ENCODE measurements at places on chromosomes 7 and 10. TPM values are rescaled to one million over a fixed set of nuclear protein-coding genes. Genes with fewer than 3 reads are reported as not detected.

DNA sequence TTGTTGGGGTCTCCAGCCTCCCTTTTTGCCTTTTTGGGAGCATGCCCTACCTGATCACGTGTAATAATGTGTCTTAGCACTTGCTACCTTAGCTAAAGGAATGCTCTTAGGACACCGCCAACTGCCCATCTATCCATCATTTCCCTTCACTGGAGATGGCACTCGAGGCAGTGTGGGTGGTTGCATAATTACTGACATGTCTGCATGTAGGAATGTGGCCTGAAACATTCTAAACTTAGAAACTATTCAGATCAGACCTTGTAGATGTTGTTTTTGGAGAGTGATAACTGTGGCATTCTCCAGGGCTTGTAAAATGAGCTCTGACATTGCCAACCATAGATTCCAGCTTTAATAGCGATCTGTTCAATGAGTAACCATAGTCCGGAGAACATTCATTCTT lies 365.8 kb downstream of the BBS9 start:
- peak; percentile 42 for DNase-seq

DNA sequence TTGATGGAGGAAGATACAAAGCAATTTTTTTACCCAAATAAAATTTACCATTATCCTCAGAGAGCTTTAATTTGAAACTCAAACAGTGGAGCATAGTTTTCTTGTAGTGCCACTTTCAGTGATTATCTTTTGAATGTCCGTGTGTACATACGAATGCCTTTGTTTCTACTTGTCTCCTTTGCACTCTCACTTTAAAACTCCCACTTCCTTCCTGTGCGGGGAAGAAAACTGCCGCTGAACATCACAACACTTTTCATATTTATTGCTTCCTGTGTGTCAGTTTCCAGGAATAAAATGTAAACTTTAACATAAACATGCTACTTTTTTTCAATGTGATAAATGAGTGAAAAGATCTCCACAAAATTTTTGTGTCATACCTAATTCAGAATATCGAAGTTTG lies 102.4 kb downstream of the SEMA3A start:
- DNase-seq, result no peak

DNA sequence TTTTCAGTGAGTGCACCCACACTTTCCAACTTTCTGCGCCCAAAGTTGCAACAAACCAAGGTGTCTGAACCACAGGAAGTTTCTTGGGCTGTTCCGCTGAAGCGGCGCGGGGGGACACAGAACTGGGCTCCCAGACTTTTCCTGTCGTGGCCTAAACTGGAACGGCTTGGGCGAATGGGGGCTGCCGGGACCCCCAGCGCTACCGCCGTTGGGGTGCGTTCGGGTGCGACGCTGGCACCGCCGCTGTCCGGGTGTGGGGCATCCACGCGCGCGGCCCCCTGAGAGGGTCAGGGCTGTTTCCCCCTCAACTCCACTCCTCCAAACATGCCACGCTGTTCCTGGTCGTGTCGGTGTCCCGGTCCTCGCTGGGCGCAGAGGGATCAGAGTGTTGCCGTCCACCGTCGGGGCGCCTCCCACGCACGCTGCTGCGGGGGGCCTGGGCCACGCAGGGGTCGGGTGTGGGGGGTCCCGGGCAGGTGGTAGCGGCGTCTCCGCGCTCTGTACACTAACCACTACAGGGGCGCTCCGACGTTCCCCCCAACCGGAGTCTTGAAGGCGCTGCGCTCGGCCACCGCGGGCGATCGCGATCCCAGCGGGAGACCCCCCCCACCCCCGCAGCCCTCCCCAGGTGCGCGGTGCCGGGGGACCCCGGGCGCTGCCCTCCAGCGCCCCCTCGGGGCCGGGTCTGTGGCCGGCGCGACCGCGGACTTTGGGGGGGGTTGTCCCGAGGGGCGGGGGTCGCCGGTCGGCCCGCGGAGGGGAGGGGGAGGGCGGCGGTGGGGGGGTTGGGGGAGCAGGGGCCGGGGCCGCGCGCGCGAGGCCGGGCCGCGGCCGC lies 2.2 kb upstream of the CUX1 start:
- DNase-seq, result peak; percentile 56

- no peak for DNase-seq
These were observed 77.7 kb downstream of the GRID1 start for GRCh38 chr10:86288695-86289576.

GRCh38 chr10:44043646-44044375 lies 341.1 kb downstream of the CXCL12 start:
- DNase-seq, result no peak

GRCh38 chr10:43306899-43307298 lies 40.0 kb upstream of the RASGEF1A start:
- no peak for DNase-seq

DNA sequence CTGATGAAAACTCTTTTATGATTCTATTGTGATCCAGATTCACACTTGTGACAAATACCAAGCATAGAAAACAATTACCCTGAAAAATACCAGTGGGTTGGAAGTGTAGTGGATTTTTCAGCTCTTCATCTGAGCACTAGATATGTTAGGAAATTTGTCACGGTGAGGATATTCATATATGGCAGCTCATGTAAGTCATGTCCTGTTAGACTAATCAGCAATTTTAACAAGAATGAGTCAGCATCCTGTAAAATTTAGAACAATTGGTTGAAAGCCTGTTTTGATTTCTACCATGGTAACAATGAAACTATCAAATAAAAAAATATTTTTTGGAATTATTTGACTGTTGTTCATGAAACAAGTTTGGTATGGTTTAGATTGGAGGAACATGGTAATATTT lies 334.3 kb downstream of the CACNA2D1 start:
- no peak for DNase-seq

GRCh38 chr7:130921391-130922180 lies 187.6 kb upstream of the KLF14 start:
- no peak for DNase-seq

GRCh38 chr10:44745920-44746319 lies 165.2 kb upstream of the TMEM72 start:
- DNase-seq, result no peak

DNA sequence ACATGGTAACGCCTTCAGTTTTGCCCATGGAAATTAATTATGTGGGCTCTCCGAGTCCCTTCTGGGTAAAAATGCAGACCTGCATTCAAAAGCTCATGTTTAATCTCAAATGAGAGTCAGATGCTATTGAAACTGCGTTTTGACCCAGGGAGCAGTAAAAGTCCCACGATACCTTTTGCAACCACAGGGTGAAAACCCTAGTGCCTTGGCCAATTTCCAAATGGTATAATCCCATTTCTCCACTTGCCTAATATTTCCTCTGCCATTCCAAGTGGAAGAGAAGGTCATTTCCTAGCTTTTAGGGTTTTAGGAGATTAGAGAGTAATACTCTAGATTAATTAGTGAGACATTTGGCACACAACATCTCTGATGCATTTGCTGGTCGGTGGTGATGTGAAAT lies 132.5 kb downstream of the NRP1 start:
- DNase-seq, result no peak

DNA sequence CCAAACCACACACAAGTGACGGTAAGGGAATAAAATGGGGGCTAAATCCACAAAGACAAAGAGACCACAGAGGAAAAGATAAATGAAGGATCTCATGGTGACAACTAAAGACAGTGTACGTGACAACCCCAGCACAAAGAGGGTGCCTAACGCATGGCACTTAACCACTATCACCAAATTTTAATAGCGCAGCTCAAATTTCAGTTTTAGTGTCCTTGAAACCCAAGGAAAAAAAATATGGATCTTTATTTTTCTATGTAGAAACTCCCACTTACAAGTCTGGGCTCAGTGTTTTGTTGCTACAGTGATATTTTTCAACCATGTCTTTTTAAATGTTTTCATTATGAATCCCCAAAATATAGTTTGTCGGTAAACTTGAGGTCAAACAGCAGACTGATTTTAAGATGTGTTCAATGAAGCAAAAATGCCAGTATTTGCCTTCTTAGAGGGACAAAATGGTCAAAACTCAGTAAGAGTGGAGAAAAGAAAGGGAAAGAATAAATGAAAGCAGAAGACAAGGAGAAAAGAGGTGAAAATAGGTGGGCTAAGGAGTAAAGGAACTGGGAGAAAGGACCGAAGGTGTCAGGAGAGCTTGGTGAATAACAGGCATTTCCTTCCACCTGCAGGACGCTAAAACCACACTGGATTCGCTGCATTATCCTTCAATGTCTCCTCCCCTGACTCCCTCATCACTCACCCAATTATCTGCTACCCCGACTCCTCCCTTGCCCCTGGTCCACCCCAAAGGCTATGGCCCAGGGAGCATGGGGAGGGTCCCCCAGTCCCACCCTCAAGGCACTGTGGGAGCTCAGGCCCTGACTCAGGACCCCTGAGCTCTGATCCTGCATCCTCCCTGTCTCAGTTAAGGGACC lies 3.5 kb downstream of the ASB13 start:
- DNase-seq, result no peak

DNA sequence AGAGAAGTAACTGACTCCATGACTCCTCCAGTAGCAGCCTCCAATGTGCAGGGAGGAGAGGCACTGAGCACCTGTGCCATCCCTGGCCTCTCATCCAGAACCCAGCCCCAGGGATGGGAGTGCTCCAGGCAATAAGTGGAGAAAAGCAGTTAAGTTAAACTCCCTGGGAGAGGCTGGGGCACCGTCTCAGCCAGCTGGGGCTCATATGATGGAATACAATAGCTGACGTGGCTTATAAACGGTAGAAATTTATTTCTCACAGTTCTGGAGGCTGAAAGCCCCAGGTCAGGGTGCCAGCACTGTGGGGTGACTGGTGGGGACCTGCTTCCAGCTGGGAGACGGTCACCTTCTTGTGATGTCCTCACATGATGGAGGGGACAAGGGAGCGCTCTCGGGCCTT lies 94.7 kb downstream of the RAMP3 start:
- no peak for DNase-seq

DNA sequence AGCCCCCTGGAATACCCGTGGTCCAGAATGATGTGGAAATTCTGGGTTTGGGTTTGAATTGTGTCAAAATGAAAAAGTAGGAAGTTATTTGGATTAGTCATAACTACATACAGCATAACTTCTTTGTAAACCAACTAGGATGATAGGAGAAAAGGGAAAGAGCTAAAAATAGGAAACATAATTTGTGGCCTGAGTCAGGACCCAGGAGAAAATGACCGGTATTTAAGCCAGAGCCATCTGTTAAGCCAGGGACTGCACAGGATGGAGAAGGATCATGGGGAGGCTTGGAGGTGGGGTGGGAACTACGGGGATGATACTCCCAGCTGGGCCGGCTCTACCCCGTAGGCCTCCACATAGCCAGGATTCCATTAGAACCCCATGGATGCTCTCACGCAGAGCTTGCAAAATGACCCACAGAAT lies 98.6 kb downstream of the MYOF start:
- peak; percentile 49 for DNase-seq

DNA sequence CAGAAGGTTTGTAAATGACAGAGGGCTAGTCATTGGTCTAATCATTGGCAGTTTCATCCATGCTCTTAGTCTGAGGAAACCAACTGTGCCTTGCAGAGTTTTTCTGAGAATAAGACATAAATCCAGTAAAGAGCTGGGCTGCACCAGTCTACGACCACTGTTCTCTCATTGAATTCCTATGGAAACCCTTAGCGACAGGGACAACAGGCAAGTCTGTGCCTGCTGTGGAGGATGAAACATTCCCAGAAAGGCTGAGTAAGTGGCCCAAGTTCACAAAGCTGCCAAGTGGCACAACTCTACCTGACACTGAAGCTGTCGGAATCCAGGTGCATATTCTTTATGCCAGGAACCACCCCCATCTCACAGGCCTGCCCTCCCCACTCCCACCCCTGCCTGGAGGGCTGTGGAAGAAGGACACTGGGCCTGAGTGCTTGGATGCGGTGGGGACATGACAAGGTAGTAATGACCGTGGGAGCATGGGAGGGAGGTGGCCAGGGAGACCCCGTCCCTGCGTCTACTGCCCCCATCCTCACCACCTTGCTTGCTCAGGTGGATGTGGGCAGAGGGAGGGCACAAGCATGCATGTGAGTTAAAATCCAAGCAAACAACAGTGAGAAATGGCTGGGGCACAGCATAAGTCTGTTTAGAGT lies 58.0 kb downstream of the VSTM4 start:
- peak; percentile 46 for DNase-seq

DNA sequence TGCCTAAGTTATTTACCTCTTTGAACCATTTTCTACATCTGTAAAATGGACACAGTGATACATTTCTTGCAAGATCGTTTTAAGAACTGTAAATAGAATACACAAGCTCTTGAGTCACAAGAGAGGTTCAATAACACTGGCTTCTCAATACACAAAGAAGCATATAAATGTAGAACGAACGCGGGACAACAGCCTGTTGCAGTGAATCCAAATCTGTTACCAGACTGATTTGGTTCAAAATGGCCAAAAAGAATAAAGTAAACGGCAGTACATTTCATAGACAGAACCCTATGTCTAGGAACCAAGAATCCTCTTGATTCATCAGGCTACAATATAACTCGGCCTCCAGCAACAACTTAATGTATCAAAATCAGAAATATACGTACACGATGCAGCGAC lies 701 bp downstream of the MTPAP start:
- DNase-seq, result no peak

GRCh38 chr7:44216521-44217222 lies 15.9 kb downstream of the YKT6 start:
- no peak for DNase-seq

GRCh38 chr7:26681819-26682418 lies 182.5 kb downstream of the SKAP2 start:
- peak; percentile 54 for DNase-seq

DNA sequence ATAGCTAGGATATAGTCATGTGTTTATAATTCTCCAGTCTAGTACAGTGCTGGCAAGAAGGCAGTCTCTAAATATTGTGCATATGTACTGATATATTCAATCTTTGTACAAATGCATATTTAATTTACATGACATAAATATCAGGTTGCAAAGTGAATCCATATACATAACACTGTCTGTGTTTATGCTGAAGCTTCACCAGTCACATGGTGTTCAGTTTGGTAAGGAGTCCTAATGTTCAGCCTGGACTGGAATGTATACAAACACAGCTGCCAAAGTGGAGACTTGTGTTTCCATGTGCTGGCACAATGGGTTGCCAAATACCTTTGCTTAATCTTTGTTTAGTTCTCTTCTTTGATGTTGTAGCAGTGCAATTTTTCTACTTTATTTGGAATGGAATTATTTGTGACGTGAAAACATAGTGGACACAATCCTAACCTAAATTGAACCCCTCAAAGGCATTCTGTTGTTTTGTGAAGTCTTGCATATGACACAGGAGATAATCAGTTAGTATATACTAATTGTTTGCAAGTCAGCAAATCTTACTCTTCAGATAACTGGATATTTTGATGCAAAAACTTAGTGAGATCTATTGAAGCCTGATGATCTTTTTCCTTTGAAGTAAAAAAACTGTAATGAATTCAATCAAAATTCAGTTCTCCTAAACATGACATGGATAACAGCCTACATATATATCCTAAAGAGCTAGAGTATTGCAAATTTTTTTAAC lies 17.3 kb upstream of the ARL4A start:
- peak; percentile 50 for DNase-seq

Gene CALD1
- total RNA-seq, result 183 TPM

Gene CHPF2
- total RNA-seq, result 28.2 TPM

Gene ZNF467
- total RNA-seq, result 3.2 TPM

Gene PROSER2
- 58.0 TPM for total RNA-seq

Gene TAS2R16
- not detected for total RNA-seq

Gene BAMBI
- total RNA-seq, result 21.2 TPM

Gene MYL7
- not detected for total RNA-seq

Gene CCNY
- 68.9 TPM for total RNA-seq

Data from MCF 10A (cell line).